ENCODE measurements at places on chromosomes 5 and 9. TPM values are rescaled to one million over a fixed set of nuclear protein-coding genes. Genes with fewer than 3 reads are reported as not detected.

- no peak for DNase-seq
Measured at GRCh38 chr9:89046832-89047231, 55.6 kb downstream of the S1PR3 start.

DNA sequence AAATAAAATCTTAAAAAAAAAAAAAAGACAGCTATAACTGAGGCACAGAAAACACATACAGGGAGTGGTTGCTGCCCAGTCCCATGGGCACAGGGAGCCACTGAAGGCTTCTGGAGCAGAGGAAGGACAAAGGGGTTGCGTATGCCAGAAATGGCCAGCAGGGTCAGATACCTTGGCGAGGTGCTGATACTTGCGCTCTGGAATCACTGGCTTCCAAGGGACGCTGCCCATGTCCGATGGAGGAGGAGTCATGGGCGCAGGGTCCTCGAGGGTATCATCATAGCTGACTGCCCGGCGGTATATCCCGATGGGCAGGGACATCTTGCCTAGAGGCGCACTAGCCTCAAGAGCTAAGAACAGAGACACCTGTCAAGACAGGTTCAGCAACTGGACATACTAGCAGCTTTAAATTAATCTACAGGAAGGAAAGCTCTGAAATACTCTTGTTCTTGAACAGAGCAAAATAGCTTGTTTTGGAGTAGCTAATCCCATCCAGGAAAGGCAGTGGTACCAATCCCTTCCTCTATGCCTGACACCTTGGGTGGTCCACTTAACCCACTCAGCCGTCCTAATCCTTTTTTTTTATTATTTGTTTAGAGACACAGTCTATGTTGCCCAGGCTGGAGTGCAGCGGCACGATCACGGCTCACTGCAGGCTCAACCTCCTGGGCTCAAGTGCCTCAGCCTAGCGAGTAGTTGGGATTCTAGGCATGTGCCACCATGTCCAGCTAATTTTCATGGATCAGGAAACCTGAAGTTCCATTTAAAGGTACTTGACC is 6.0 kb downstream of the KIAA1191 start:
- DNase-seq: no peak

GRCh38 chr5:160315968-160316367 is 3.6 kb upstream of the CCNJL start:
- DNase-seq: no peak

DNA sequence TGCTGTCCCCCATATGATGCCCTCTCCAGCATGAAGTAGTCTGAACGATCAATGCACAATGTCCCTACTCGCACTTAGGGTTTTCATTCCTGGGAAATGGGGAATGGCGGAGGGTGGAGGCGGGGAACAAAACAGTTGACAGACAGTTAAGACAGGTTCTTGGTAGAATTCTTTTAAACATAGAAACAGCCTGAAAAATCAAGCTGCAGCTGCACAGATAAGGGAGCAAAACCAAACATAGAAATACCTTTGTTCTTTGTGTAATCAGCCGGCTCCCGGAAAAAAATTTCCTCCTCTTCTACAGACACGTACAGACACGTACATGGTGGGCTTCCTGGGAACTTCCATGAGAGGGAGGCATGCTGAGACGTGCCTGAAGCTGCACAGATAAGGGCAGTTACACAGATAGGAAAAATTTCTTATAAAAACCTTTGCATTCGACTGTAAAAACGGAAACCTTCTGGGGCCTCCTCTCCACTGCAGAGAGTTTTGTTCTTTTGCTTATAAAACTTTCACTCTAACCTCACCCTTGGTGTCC is 662.4 kb upstream of the PTPRD start:
- DNase-seq: no peak

- no peak for DNase-seq
Measured at GRCh38 chr5:18736051-18736398, 1101.8 kb downstream of the TAF11L14 start.

SOX30 gene
- total RNA-seq: not detected

NR3C1 gene
- 17.9 TPM for total RNA-seq

CCDC192 gene
- not detected for total RNA-seq

RAB3C gene
- total RNA-seq: 4.2 TPM
